Progenitor cell of endocrine pancreas (in vitro differentiated cells): ENCODE measurements at places on chromosomes 3 and 15.

DNA sequence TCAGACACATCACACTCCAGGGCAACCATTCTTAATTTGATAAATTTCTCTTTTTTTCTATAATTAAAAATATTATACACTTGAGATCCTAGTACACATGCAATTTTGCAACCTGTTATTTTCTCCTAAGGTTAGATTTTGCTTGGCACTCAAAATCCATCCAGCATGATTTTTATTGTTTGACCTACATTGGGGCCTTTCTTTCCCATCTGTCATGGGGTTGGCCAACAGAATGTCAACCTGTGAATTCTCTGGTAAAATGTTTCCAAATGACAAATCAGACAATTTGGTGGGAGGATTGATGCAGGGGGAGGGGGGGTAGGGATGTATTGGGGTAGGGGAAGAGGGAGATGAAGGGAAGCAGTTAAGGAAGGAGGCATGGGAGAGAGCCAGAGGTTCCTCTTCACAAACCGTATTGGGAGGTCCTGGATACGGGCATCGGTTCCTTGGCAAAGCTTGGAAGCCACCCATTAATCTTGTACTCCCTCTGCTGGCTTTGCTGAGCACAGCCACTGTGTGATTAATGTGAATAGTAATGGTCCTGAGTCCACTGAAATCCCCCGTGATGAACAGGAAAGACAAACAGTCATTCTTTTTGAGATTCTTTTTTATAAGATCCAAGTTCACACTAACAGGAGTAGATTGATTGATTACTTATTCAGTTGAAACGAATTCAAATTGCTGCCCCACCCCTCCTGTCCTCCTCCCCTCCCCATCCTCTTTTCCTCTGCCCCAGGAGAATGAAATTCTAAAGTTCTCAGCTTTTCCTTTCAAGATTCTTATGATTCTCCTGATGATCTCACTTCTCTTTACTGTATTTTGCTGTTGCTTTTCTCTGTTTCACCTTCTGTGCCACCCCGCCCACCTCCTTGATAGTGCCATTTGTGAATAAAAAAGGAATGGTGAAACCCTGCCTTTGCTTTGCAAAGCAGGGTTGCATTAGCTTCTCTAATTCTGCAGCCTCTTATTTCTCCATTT, 82.2 kb upstream of the SLC25A26 start:
- DNase-seq, result peak; percentile 27

- no peak for DNase-seq
These were observed 6.3 kb downstream of the LOXL1 start for GRCh38 chr15:73932381-73933191.

- no peak for DNase-seq
These were observed 964.9 kb upstream of the NR2F2 start for GRCh38 chr15:95365511-95366107.

- DNase-seq, result no peak
These were observed 24.2 kb downstream of the HDAC11 start for GRCh38 chr3:13504161-13504831.
